EL (cell line): ENCODE measurements at places on chromosomes 13 and 19.
A peak's percentile ranks its signal among the peaks of the same experiment; 100 is the strongest.

GRCh38 chr13:112825875-112826274, 136.0 kb downstream of the ATP11A start:
- no peak for DNase-seq

GRCh38 chr19:53246498-53246897, 8.2 kb downstream of the ZNF677 start:
- no peak for DNase-seq

GRCh38 chr19:19261350-19262189, 11.5 kb downstream of the TM6SF2 start:
- DNase-seq, result no peak

DNA sequence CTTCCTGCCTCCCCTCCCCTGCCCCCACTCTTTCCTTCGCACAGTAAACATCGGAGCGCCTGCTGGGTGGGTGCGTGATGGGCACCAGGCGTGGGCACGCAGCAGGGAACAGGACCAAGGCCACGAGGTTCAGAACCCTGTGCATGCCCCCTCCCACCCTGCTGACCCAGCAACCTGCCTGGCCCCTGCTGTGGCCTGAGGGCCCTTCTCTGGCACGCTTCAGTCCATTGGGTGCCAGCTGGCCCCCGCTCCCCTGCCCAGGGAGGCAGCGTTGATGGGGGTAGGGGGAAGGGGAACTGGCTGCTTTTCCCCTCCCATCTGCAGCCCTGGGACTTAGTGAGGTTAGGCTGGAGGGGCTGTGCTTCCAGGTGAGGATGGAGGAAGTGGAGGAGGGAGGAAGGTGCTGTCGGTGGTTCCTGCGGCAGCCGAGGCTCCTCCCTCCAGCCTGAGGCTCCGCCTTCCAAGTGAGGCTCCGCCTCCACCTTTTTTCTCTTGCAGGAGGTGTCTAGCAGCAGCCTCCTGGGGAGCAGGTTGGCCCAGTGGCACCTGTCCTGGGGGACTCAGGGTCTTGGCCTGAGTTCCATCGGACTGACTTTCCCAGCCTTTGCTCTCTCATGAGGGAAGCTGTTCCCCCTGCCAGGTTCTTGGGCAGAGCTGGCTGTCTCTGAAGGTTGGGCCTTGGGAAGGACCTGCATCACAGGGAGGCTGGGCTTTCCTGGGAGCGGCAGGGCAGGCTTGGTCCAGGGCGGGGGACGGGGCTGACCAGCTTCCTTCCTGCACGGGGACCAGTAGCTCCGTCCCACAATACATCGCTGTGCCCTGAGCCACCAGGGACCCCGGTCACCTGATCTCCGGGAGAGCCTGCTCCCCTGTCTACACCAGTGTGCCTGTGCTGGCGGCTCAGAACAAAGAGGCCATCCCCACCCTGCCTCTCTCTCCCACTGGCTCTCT, 7.3 kb downstream of the PIAS4 start:
- DNase-seq, result no peak

GRCh38 chr13:44440046-44440608, 66.5 kb downstream of the SERP2 start:
- no peak for DNase-seq

DNA sequence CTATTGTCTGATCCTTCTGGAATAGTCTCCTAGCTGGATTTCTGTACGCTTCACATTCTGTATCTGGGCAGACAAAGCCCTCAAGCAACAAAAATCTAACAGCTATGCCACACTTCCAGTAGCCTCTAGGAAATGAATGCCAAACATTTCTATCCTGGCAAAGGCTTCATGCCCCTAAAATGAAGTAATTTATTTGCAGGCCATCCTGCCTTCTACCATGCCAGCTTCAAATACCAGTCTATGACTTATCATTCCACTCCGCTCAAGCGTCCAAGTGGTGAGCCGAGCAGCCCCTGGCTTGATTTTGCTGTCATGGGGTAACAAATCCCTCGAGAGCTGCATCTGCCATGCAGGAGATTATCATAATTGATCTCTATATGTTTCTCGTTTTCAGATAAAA, 86.9 kb downstream of the LHFPL6 start:
- peak; percentile 42 for DNase-seq

GRCh38 chr19:19782783-19783182, 38.8 kb downstream of the ZNF506 start:
- no peak for DNase-seq
